Pancreas (tissue), 10 donors: ENCODE measurements at places on chromosomes 6 and 20. TPM values are rescaled to one million over a fixed set of nuclear protein-coding genes. Genes with fewer than 3 reads are reported as not detected.

- no peaks in the 10 kb centered on the region for H3K4me1 ChIP-seq
- H3K36me3 ChIP-seq, result no peaks in the 10 kb centered on the region
- no peak overlapping the region for H3K27ac ChIP-seq
- no peak for DNase-seq
Measured at GRCh38 chr6:105985816-105986632, 100.1 kb upstream of the PRDM1 start.

The OTOR gene
- total RNA-seq, result not detected

GRCh38 chr20:50056951-50057713 is 55.8 kb downstream of the UBE2V1 start:
- no peaks in the 10 kb centered on the region for H3K27me3 ChIP-seq
- H3K4me1 ChIP-seq, result no peaks in the 10 kb centered on the region
- H3K27ac ChIP-seq, result no peak overlapping the region
- DNase-seq, result no peak
- H3K36me3 ChIP-seq, result no peaks in the 10 kb centered on the region

DNA sequence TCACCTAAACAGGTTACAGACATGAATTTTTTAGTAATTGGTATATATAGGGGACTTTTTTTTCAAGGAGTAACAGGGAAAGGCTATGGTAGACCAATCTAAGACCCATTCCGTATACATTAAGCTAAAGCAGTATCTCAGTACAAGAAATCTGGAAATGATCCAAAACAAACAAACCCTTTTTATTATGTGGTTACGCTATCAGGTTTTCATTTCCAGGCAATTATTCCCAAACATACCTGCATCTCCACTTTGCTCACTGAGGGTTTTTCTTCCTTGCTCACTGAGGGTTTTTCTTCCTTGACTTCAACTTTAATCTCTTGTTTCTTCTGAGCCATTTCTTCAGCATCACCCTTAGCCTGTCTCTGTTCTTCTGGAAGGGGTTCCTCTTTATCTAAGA is 107.3 kb downstream of the EPB41L2 start:
- no peaks in the 10 kb centered on the region for H3K36me3 ChIP-seq
- no peaks in the 10 kb centered on the region for H3K4me1 ChIP-seq
- no peak overlapping the region for H3K4me3 ChIP-seq
- H3K27ac ChIP-seq, result no peak overlapping the region
- H3K27me3 ChIP-seq, result no peaks in the 10 kb centered on the region

GRCh38 chr6:143575901-143576426 is 64.4 kb upstream of the FUCA2 start:
- no peaks in the 10 kb centered on the region for H3K27me3 ChIP-seq
- DNase-seq, result no peak
- H3K27ac ChIP-seq, result no peak overlapping the region
- H3K4me1 ChIP-seq, result no peaks in the 10 kb centered on the region
- H3K36me3 ChIP-seq, result no peaks in the 10 kb centered on the region
- H3K4me3 ChIP-seq, result no peak overlapping the region

DNA sequence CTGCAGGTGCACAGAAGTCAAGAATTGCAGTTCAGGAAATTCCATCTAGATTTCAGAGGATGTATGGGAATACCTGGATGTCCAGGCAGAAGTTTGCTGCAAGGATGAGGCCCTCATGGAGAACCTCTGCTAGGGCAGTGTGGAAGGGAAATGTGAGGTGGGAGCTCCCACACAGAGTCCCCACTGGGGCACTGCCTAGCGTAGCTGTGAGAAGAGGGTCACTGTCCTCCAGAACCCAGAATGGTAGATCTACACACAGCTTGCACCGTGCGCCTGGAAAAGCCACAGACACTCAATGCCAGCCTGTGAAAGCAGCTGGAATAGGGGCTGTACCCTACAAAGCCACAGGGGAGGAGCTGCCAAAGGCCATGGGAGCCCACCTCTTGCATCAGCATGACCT is 681.4 kb downstream of the EPHA7 start:
- H3K27ac ChIP-seq, result no peak overlapping the region
- no peak overlapping the region for H3K4me3 ChIP-seq
- H3K27me3 ChIP-seq, result no peaks in the 10 kb centered on the region

The CLVS2 gene
- not detected for total RNA-seq
